ENCODE measurements at places on chromosomes 4 and X.

DNA sequence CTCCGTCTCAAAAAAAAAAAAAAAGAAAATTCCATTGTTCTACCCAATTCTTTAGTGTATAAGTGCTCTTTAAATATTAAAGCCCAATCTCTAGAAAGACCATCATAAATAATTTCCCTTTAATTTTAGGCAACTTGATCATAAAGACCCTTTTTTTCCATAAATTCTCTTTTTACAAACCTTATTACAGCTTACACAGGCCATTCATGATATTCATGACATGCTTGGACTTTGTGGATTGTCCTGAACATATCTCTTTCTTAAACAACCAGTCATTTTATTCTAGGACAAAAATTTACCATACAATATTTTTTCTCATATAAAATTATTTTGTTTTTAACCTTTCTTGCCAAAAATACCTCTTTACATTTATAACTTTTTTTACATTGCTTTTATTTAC, 30.5 kb downstream of the TLR8 start:
- DNase-seq: no peak

DNA sequence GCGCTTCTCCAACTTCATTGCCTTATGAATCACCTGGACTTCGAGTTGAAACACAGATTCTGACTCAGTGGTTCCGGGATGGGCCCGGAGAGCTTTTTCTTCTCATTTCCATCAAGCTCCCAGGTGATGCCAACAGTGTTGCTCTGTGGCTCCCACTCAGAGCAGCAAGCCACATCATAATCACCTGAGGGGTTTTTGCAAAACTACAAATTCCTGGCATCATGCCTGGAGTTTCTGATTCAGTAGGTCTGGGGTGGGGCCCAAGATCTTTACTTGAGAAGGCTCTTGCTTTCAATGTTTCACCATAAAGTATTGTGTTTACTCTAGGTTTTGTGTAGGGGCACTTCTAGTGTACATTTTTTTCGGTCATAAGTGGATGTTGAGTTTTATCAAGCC, 7.0 kb downstream of the MTM1 start:
- DNase-seq: no peak

- no peak for DNase-seq
These were observed 145.7 kb downstream of the RELL1 start for GRCh38 chr4:37540486-37540885.

DNA sequence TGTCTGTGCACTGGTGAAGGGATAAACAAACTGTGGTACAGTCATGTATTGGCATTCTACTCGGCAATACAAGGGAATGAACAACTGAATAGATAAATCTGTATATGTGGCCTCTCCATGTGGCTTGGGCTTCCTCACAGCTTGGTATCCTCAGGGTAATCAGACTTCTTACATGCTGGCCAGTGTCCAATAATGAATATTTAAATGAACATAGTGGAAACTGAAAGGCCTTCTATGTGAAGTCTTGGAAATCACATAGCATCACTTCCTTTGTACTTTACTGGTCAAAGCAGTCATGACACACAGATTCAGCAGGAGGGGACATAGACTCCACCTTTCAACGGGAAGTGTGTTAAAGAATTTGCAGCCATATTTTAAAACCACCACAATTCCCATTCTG, 33.4 kb upstream of the GPR101 start:
- DNase-seq: no peak

DNA sequence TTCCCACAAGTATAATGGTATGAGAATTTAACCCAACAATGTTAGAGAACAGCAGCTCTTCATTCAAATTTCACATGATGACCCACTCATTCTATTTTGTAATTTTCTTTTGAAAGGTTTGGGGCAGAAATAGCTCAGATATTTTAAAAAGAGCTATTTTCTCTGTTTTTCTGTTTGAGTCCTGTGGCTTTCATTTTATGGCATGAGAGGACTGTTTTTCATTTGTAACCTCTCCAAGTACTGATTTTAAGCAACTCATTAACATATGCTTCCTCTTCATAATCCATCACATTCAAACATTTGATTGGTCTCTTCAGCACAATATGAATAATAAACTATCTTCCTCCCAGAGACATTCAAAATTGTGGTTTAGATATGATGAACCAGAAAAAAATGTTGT, 129.0 kb upstream of the TEX13A start:
- DNase-seq: no peak

- no peak for DNase-seq
These were observed 1005.9 kb upstream of the PABPC4L start for GRCh38 chr4:135207531-135207930.

- DNase-seq: no peak
These were observed 198.3 kb upstream of the GYPA start for GRCh38 chr4:144338834-144339233.

DNA sequence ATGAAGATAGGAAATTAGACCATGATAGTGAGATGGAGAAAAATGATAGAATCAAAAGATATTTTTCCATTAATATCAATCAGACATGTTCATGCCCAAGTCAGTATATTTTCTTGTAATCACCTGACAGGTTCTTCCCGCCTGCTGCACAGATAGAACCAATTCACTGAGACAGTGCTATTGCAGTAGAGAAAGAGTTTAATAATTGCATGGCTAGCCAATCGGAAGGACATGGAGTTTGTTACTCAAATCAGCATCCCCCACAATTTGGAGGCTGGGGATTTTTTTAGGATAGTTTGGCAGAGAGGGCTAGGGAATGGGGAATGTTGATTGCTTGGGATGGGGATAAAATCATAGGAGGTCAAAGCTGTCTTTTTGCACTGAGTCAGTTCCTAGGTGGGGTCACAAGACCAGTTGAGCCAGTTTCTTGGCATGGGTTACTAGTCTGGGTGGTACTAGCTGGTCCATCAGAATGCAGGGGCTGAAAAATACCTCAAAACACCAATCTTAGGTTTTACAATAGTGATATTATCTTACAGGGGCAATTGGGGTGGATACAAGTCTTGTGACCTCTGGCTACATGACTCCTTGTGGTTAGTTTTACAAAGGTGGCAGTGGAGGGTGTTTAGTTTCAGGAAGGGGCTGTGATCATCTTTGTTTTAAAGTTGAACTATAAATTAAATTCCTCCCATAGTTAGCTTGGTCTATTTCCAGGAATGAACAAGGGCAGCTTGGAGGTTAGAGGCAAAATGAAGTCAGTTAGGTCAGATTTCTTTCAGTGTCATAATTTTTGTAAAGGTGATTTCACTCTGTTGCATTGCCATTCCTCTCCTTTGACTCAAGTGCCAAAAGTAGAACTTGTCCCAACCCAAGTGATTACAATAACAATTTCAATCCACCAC, 100.3 kb upstream of the PDE5A start:
- no peak for DNase-seq

- DNase-seq: no peak
These were observed 376.9 kb downstream of the PPP3CA start for GRCh38 chr4:100970414-100970813.

GRCh38 chrX:21014326-21014725, 359.9 kb upstream of the CNKSR2 start:
- DNase-seq: no peak

- DNase-seq: no peak
These were observed 419.4 kb downstream of the ADGRL3 start for GRCh38 chr4:61619528-61619927.

GRCh38 chr4:89847571-89848325, 10.8 kb upstream of the SNCA start:
- no peak for DNase-seq

DNA sequence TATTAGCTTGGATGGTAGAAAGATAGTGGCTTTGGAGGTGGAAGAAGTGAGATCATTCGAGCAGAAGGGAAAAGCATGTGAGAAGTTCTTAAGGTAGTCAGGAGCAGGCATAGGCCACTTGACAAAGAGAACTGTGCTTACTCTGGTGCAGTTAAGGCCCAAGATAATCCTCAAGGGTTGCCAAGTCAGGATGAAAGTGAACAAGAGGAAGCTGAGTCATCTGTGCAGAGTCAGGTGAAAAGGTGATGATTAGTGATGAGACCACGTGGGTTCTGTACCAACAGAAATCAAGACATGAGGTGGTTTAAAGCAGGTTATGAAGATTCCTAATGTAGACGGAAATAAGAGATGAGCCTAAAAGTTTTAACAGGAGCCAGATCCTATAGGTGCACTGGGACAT, 369.8 kb downstream of the DTHD1 start:
- DNase-seq: no peak

DNA sequence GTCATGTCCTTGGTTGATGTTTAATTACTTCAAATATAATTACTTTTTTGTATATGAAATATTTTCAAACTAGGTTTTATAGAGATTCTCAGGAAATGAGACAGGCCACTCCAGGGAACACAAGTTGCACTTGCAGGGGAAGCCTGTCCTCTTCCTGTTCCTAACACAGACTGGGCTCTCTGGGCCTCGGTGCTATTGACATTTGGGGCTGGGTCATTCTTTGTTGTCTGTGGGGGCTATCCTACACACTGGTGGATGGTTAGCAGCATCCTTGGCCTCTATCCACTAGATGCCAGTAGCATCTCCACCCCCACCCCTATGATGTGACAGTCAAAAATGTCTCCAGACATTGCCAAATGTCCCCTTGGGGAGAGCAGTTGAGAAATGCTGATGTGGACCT, 49.3 kb upstream of the MAP3K15 start:
- no peak for DNase-seq

DNA sequence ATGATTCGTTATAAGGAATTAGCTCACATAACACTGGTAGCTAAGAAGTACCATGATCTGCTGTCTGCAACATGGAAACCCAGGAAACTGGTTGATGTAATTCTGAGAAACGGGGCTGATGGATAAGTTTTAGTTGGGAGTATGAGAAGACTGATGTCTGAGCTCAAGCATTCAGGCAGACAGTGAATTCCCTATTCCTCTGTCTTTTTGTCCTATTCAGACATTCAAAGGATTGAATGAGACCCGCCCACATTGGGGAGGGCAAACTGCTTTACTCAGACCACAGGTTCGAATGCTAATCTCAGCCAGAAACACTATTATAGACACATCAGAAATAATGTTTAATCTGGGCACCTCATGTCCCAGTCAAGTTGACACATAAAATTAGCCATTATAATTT, 515.5 kb downstream of the STPG2 start:
- no peak for DNase-seq

DNA sequence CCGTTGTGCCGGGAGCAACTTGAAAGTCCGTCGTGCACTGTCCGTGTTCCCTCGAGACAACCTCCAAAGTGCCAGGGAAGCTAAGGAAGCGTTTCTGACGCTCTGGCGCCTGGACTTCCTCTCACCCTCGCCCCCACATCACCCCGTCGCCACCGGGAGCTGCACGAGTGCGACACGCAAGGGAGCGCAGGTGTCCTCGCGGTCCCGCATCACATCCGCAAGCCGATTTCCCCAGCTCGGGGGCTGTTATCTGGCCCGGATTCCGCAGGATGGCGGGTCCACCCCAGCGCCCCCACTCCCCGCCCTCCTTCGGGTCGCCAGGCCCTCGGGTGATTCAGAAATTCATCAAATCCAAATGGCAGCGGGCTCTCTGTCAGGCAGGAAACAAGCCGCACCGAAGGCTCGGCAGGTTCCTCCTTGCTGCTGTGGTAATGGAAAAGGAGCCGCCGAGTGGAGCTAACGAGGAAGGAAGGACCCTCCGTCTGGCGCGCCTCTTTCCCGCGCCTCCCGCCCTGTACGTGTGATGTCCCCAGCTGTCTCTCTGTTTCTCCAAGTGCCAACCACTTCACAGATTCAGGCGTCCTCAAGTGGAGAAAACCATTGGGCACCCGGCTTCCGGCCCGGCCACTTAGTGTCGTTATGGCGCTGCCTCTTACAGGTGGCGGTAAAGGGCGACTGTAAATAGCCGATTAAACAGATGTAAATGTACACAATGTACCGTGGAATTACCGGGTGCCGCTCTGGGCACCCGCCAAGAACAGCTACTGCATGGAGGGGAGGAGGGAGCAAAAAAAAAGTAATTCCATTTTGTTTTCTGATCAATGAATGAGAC, 921 bp upstream of the SETD7 start:
- no peak for DNase-seq

DNA sequence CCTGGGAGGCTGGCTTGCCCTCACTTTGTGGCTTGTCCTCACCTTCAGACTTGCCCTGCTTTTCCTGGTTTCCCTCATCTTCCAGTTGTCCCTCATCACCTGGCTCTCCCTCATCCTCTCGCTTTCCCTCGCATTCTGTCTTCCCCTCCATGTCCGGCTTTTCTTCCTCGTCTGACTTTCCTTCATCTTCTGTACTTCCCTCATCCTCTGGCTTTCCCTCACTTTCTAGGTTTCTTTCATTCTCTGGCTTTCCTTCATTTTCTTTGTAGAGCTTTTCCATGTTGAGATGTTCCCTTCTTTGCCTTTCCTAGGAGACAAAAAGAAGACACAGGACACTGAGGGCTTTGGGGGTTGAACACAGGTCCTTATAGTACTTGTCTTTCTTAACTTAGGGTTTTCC, 2.3 kb downstream of the TCEAL5 start:
- DNase-seq: no peak

DNA sequence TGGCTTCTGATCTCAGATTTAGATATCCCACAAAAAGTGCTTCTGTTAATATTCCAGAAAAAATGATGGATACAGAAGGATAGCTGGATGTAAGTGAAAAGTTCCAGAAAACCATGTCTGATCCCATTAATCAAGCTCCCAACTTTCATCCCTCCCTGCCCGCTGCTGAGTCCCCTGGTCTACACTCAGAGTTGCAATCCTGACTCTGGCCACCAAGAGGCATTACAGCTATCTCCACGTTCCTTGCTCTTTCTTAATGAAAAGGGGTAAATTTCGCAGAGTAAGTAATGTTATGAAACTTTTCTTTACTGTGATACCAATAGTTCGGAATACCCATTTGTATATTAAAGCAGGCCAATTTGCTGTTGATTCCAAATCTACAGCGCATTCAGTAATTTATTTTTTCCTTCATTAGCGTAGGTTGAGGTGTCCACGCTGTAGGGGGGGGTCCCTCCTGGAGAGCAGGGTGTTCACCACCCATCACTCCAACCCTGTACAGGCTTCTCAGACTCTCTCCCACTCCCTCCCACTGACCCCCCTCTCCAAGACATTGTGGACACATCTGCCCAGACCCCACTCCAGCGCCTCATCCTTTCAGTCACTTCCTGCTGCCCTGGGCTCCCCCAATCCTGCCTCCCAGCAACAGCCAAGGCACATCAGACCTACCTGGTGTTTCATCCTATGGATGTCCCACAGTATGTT, 55.1 kb downstream of the RAB40A start:
- DNase-seq: no peak

DNA sequence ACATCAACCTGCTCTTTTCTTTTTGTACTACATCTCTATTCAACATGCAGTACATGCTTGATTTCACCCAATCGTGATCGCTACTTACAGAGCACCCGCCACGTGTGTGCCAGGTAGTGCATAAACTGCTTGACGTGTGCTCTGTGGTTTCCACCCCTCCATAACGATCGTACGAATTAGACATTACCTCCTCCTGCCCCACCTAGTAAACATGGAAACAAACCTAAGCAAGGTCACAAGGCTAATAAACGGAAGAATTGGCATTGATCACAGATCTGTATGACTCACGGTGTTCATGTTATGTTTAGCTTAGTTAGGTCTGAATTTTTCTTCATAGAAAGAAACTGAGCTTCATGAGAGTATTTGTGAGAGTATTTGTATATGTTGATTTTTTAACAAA, 64.1 kb downstream of the STX18 start:
- no peak for DNase-seq

- DNase-seq: no peak
These were observed 7.8 kb upstream of the HAUS3 start for GRCh38 chr4:2249526-2250356.

GRCh38 chr4:76308548-76308947, 2.0 kb downstream of the STBD1 start:
- no peak for DNase-seq

- DNase-seq: no peak
These were observed 374.8 kb upstream of the GNPDA2 start for GRCh38 chr4:45100956-45101818.

Data from left renal cortex interstitium (tissue), 4 donors.